ELF-1 (cell line): ENCODE measurements at places on chromosomes 4 and X.

GRCh38 chr4:54440394-54441136 is 211.5 kb downstream of the PDGFRA start:
- peak; percentile 10 for DNase-seq

DNA sequence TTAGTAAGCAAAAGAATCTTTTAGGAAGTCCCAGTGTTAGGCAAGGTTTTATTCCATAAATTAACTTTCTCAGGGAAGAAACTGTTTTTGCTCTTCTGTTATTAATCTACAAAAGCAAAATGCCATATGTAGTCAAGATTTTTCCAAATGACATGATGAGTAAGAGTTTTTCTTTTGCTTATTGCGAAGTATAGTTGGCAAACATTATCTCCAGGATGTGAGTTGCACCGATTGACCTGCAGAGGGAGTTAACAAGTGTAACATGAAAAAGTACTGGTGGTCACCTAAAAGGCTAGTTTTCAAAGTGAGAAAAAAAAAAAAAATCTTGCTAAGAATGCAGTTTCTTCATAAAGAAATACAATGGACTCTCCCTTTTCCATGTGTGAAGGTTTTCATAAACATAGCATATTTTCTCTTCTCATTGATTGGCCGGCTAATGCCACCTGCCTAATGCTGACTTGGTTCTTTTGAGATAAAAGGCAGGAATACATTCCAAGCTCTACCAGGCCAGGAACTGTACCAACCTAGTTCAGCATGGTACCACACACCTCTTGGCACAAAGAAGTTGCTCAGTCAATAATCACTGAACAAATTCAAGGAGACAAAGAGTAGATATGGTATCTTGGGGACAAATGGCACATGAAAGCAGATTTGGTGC is 100.2 kb downstream of the LNX1 start:
- no peak for DNase-seq

- no peak for DNase-seq
These were observed 15.7 kb downstream of the OFD1 start for GRCh38 chrX:13750204-13750603.

- no peak for DNase-seq
These were observed 297.7 kb upstream of the HAND2 start for GRCh38 chr4:173827707-173828106.

GRCh38 chr4:128388352-128388630 is 100.7 kb upstream of the PGRMC2 start:
- no peak for DNase-seq

DNA sequence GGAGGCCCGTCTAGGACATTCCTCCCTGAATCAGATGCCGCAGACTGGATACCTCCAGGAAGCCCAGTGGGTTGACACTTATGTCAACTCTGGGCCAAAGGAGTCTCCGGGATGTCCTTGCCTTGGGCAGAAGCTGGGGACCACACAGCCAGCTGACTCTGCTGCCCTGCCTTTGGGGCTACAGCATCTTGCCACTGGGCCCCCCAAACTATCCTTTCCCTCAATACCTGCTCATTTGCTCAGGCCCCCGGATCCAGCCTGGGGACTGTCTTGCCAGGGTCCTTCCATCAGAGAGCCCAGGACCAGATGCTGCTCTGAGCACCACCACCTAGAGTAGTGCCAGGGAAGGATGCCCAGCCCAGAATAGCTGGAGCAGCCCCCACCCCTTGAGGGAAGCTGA is 19.0 kb downstream of the RAB33A start:
- no peak for DNase-seq

- DNase-seq, result no peak
These were observed 620 bp downstream of the ITM2A start for GRCh38 chrX:79366556-79366872.

- DNase-seq, result peak; percentile 21
These were observed 199.2 kb downstream of the APBB2 start for GRCh38 chr4:41015016-41015675.

- DNase-seq, result no peak
These were observed 3.0 kb downstream of the WWC2 start for GRCh38 chr4:183101956-183102480.

- DNase-seq, result peak; percentile 11
These were observed 99.3 kb upstream of the GRIA3 start for GRCh38 chrX:123084797-123085196.

DNA sequence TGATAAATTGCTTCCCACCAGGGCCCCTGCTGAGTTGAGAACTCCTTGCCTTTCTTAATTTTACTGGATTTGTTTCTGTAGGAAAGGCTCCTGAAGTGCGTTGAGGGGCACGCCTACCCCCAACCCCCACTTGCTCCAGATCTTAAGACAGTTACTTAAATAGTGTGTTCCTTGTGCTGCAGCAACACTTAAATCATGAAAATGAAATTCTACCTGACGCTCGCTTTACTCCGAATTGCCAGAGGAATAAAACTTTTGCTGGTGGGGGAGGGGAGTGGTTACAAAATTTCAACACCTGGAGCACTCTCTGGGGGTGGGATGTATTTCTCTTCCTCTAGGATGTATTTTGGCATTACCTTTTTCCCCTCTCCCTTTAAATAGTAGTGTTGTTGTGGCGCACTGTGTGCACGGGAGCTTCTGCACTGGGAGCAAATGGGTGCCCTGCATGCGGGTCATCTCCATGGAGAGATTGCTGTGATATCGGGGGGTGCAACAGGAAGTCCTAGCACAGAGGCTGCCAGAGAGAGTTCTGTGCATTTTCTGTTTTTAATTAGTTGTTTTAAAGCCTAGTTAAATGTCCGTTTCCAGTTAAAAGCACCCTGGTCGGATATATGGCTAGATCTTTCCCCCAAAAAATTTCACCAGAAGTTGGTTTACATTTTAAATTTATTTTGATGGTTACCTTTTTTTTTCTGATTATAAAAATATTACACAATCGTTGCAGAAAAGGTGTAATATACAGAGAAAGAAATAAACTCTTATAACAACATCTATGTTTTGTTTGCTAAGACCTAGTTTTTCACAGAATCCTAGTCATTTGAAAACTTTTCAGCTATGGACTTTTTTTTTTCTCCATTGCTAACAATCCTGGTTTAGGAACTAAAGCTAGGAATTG is 207.7 kb downstream of the SOWAHB start:
- peak; percentile 17 for DNase-seq

GRCh38 chrX:150602296-150602695 is 33.9 kb downstream of the MTM1 start:
- no peak for DNase-seq

- no peak for DNase-seq
These were observed 1.6 kb downstream of the RAB33A start for GRCh38 chrX:130173190-130173895.

DNA sequence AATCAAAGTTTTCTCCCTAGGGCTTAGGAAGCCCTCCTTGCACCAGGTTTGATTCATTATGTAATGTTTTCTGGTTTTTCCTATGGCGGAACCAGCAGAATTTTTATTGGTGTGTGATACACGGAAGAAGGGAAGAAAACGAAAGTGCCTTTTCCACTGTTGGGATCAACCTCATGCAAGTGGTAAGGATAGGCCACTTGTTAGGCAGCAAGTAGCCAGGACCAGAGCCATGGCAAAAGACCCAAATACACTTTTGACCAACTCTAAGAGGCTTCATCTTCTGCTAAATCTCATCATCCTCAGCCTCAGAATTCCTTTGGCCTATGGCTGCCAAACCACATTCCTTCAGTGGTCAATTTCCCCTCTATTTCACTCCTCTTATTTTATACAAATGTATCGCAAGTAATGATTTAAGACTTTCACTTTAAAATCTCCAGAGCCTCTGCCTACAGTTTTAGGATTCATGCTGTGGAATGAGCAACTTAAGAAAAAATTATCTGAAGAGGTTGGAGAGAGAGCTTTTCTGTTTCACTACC is 21.2 kb downstream of the PPAT start:
- peak; percentile 11 for DNase-seq

DNA sequence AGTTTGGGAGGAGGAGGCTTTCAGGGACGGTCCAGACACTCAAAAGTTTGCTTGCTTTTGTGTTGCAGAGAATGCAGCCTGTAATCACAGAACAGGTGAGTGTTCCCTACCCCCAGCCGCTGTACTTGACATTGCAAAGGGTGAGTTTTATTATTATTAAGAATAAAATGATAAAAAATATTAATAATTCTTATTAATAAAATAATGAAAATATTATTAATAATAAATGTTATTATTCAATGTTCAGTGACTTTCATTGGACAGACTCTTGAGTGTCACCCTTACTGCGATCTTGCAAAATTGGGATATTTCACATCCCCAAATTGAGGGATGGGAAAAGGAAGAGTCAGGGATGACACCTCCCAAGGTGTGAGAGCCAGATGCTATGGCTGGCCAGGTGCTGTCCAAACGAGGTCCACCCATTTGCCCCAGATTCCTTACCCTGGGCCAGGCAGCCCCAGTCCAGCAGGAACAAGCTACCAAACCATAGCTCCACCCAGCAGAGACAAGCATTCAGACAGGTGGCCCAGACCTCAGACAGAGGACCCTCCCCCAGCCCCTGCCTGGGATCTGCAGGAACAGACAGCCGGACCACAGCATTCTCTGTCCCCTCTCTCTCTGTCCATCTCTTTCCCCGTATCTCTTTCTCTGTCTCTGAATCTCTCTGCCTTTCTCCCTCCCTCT is 22.4 kb downstream of the IL3RA start:
- DNase-seq, result peak; percentile 55

GRCh38 chr4:144579411-144580030 is 66.4 kb upstream of the HHIP start:
- no peak for DNase-seq

DNA sequence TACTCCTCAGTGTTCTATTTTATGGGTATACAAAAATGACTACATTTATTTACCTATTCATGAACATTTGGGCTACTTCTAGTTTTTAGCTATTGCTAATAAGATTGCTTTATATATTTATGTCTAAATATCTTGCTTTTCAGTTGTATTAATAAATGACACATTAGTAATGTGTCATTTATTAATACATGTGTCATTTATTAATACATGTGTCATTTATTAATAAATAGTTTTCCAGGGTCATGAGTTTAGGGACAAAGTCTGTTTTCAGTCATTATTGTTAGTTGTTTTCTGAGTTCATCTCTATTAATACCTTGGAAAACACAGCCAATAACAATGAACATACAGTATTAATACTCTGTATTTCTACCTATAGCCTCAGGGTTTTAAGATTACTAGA is 1630.7 kb upstream of the IGFBP7 start:
- no peak for DNase-seq

GRCh38 chr4:72567036-72567435 is 2.0 kb downstream of the ADAMTS3 start:
- DNase-seq, result no peak

DNA sequence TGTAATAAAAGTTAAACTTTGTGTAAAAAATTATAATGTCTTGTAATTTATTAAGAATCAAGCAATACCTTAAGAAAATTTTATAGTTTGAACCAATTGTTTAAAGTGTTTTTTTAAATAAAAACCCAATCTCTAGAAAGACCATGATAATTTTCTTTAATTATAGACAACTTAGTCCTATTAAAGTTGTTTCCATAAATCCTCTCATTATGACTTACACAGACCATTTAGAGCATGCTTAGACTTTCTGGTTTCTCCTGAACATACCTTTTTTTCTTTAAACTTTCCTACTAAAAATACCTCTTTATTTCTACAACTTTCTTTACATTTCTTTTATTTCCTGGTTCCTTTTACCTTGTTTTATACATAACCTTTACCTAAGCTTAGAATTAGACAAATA is 837.4 kb downstream of the PCDH19 start:
- no peak for DNase-seq

- no peak for DNase-seq
These were observed 33.4 kb upstream of the RBM47 start for GRCh38 chr4:40662962-40663604.

GRCh38 chr4:94802091-94802490 is 44.3 kb downstream of the BMPR1B start:
- no peak for DNase-seq

DNA sequence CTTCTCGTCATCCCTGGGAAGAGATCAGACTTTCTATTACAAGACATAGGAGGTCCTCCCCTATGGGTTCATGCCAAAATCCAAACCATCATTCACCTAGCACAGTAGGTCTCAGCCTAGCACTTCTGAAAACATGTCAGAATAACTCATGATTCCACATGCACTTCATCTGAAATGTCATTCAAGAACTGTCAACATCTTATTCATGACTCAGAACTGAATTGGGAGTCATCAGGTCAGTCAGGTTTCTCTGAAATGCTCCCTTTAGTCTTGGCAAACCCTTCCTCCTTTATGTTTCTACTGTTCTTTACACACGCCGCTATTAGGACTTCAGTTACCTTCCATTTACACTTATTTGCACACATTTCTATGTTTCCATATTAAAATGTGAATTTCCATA is 67.2 kb downstream of the ANTXR2 start:
- DNase-seq, result no peak

- DNase-seq, result no peak
These were observed 331.6 kb upstream of the F9 start for GRCh38 chrX:139198936-139199335.

GRCh38 chrX:1392376-1393068 is 609 bp upstream of the SLC25A6 start:
- no peak for DNase-seq

DNA sequence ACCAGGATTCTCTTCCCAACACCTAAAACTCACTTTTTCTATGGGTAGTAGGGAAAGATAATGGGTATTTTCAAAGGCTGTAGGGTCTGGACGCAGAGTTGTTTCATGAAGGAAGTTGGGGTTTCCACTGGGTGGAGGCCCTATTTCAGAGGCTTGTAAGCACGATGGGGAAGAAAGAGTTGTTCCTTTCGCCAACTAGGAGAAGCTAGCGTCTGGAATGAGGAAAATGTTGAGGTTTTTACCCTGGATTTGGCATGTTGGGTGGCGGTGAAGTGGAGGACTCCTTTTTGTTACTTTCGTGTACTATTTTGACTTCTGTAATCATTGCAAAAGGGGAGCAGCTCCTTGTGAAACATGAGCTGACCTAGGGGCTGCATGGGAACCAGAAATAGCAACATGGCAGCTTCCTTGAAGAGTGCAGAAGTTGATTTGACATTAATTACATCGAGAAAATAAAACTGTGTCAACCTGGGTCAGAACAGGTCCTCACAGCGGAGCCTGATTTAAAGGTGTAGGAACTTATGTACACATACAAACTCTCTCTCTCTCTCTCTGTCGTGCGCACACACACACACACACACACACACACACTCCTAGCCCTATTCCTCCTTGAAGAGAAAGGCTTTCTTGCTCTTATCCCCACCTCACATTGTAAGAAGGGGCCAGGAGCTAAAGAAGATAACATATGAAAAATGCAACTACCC is 19.1 kb downstream of the VSIG4 start:
- DNase-seq, result no peak

DNA sequence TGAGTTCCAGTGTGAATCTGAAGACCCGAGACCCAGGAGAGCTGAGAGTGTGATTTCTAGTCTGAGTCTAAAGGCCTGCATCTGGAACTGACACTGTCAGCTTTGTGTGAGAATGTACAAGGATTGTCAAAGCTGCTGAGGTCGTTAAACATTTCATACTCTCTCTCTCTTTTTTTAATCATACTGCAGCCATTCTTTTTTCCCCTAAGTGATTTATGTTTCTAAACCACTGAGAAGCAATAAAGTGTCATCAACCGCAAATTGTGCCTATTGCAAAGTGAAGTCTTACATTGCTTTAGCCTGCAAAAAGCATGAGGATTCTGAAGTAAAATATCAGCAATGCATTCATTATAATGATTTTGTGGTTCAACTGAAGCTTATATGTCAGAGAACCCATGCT is 106.0 kb downstream of the ASMT start:
- no peak for DNase-seq
